ENCODE measurements at places on chromosomes 1 and 21. TPM values are rescaled to one million over a fixed set of nuclear protein-coding genes. Genes with fewer than 3 reads are reported as not detected.

The GPR89B gene
- total RNA-seq, result 26.5 TPM

The MASP2 gene
- total RNA-seq, result not detected

The CTSK gene
- total RNA-seq, result 204 TPM

The PLK3 gene
- 21.6 TPM for total RNA-seq

The UBE2U gene
- not detected for total RNA-seq

The INAVA gene
- total RNA-seq, result not detected

The NTMT2 gene
- not detected for total RNA-seq

The SHE gene
- 6.3 TPM for total RNA-seq
